T-helper 2 cell treated with Interferon-gamma antibody and Interleukin-4, amounts not matched to agents 100 ng/mL and 5 ng/mL, for 36 hours (primary cell): ENCODE measurements at places on chromosomes 2 and 18. TPM values are rescaled to one million over a fixed set of nuclear protein-coding genes. Genes with fewer than 3 reads are reported as not detected.

The RTP5 gene
- 0.07 and 0.09 TPM in 2 replicates for total RNA-seq

The SFT2D3 gene
- total RNA-seq: 4.4 and 4.7 TPM in 2 replicates

The SERPINB13 gene
- not detected in 2 replicates for total RNA-seq

The LIMS4 gene
- total RNA-seq: 0.20 and 0.25 TPM in 2 replicates

The ERFE gene
- 0.09 and 0.11 TPM in 2 replicates for total RNA-seq
